NCI-H187 (cell line): ENCODE measurements at places on chromosomes 3 and 15.

GRCh38 chr15:90479656-90480055 lies 50.1 kb upstream of the CRTC3 start:
- DNase-seq: no peak

- DNase-seq: no peak
Measured at GRCh38 chr3:128578346-128578745, 72.3 kb downstream of the RPN1 start.

GRCh38 chr3:170233530-170233929 lies 11.3 kb downstream of the PRKCI start:
- no peak for DNase-seq

GRCh38 chr15:39735120-39735717 lies 47.4 kb downstream of the FSIP1 start:
- no peak for DNase-seq

GRCh38 chr3:6097556-6097955 lies 763.4 kb upstream of the GRM7 start:
- no peak for DNase-seq

DNA sequence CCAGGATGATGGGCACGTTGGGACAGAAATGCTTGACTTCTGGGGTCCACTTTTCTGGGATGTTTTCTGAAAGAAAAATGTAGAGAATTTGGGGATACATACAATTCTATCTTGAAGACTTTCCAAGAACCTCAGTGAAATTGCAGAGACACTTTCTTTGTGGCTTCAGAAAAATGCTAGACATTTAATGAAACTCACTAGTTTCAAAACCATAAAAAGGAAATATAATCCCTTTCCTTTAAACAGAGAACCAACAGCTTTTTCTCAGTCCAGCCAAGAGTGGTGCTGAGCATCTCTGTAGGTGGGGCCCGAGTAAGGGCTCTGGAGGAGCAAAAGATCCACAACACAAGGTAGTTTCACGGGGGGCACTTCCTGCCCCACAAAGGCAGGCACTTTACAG lies 4.4 kb upstream of the GPX1 start:
- no peak for DNase-seq
